ENCODE measurements at places on chromosomes 3 and 15.
A peak's percentile ranks its signal among the peaks of the same experiment; 100 is the strongest.

DNA sequence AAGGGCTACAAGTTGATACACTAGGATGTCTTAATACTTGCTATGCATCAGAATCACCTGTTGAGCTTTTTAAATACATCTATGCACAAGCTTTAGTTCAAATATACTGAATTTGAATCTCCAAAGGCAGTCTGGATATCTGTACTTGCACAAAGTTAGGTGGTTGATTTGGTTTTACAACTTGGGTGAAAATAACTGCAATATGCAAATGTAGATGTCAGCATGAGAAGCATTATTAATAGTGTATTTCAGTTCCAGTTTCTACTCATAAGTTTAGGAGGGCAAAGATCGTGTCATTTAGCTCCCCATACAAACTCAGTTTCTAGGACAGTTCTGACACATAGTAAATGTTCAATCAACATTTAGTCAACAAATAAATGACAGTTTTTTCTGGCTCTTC, 25.6 kb downstream of the IQCB1 start:
- DNase-seq, result no peak

DNA sequence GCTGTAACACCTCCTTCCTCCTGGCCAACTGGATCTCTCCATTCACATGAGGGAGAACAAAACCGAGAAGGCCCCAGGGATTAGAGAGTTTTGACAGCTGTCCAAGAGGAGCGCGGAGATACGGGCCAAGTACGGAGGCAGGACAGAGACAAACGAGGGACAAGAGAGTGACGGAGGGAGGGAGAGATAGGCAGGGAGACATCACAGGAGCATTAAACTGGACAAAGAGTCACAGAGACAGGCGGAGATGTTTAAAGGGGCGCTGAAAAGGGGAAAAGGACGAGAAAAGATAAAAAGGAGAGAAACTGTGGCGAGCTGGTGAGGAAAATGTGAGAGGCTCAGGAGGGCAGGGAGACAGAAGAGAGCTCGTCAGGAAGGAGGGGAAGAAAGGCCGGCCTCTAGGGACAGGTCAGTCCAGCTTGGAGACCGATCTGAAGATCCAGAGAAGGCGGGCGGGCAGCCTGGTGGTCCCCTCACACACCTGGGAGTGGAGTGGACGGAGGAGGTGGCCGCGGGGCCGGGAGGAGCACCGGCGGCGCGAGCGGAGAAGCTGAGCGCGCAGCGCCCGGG, 40.5 kb upstream of the ROPN1 start:
- DNase-seq, result no peak

GRCh38 chr3:16884084-16884747, 539 bp upstream of the PLCL2 start:
- DNase-seq, result no peak

GRCh38 chr15:48774484-48774883, 36.4 kb downstream of the CEP152 start:
- peak; percentile 33 for DNase-seq

DNA sequence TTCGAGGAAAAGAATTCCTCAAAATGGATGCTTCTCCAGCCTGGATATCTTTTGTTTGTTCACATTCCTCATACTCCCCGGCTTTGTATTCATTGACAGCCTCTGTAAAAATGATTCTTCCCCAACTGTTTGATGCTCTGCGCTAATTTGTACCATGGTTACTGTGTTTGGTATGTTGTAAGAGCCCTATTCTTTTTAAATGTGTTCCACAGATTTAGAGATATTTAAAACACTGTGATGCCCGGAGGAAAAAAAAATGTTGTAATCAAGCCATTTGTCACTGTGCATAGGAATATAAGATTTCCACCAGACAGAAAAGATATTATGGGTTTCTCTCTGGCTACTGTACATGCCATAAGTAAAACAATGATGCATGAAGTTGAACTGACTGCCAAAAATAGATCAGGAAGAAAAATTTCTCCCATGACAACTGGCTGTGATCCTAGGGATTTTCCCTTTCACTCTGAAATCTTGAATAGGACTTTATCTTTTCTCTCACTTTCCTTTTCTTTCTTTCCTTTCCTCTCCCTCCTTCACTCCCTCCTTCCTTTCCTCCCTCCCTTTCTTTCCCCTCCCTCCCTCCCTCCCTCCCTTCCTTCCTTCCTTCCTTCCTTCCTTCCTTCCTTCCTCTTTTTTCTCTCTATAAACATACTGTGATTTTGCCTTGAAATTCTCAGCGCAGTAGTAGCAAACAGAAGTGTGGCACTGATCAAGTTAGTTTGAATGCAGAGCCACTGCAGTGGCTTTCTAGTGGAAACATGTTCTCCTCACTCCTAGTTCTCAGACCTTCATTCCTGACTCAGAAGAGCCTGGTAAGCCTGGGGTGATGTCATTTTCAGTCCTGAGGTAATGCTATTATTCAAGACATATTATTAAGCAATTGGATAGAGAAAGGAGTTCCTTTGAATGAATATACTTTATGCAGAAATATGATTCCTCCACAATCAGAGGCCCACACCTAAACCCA, 254.9 kb upstream of the TBL1XR1 start:
- peak; percentile 98 for DNase-seq

DNA sequence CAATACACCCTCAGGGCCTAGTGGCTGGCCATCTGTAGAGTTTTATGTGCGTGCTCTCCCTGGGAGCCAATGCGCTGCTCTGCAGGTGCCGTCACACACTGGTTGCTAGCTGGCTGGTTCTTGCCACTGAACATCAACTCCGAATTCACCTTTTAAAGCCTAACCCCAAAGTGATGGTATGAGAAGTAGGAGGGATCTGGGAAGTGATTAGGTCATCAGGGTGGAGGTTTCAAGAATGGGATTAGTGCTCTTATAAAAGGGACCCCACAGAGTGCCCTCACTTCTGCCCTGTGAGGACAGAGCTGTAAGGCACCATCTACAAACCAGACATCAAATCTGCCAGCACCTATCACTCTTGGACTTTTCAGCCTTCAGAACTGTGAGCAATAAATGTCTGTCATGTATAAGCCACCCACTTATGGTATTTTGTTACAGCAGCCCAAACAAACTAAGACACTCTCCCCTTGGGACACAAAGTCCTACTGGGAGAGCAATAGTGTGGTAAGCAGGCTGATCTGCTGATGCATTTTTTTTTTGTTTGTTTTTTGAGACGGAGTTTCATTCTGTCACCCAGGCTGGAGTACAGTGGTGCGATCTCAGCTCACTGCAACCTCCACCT, 20.3 kb downstream of the RGMA start:
- no peak for DNase-seq

Measured in amniotic epithelial cell (primary cell).